ENCODE measurements at places on chromosomes 3 and 15.

DNA sequence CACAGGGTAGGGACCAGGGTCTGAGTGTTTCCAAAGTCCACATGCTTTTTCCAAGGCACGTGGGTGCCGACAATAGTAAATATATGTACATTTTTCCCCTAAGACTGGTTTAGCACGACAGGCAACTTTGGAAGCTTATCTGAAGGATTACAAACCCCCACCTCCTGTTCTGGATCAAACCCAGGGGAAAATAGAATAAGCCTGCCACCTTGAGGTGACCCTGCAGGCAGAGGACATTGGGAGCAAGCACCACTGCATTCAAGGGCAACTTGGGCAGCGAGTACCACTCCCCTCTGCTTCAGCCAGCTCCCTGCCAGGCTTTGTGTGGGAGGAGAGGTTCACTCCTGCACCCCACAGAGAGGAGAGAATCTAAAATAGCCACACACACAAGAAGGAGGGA, 44.8 kb downstream of the KBTBD12 start:
- no peak for DNase-seq

GRCh38 chr15:65132878-65133547, 595 bp downstream of the PDCD7 start:
- DNase-seq: no peak

- DNase-seq: no peak
Measured at GRCh38 chr3:20669184-20669583, 483.2 kb upstream of the SGO1 start.

- DNase-seq: no peak
Measured at GRCh38 chr3:60277361-60277800, 973.9 kb downstream of the FHIT start.

- DNase-seq: no peak
Measured at GRCh38 chr3:158953131-158953530, 151.3 kb downstream of the MFSD1 start.

- no peak for DNase-seq
Measured at GRCh38 chr3:2099028-2099671, 484 bp downstream of the CNTN4 start.

GRCh38 chr15:90774731-90775514, 57.8 kb downstream of the BLM start:
- DNase-seq: no peak

DNA sequence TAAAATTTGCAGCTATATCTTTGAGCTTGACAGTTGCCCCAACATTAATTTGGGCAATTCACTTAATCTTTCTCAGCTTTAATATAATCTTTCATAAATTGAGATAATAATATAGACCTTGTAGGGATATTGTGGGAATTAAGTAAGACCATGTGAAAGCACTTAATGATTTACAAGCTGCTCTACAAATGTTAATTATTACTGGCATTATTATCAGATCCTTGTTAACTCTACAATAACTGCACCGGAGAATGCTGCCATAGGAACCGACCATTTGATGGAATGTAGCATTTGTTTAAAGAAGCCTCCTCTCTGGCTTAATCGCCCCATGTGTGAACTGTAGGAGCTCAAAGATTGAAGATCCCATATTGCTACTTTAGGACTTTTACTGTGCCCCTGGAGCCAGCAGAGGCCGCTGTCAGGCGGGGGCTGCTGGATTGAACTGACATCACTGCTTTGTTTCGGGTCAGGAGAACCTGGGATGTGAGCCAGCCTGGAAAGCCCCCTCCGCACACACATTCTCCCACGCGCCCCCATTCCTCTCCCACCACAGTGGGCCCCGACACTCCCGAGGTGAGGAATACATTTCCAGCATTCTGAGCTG, 154.2 kb upstream of the TNIK start:
- DNase-seq: no peak

DNA sequence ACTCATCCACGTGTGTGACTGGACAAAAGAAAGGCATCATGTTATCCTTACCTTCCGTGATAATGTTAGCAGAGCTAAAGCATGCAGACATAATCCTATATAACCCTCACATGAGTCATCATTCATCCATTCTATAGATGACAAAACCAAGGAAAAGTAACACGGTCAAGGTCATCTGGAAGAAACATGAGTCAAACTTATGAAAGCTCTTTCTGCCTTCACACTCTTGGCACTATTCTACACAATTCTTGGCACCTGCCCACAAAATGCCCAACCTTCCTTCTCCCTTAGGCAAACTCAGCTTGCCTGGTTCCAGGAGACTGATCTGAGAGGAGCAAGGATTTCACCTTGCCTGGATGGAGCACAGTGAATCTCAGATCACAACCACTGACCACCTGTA, 66.9 kb downstream of the PRICKLE2 start:
- DNase-seq: no peak

DNA sequence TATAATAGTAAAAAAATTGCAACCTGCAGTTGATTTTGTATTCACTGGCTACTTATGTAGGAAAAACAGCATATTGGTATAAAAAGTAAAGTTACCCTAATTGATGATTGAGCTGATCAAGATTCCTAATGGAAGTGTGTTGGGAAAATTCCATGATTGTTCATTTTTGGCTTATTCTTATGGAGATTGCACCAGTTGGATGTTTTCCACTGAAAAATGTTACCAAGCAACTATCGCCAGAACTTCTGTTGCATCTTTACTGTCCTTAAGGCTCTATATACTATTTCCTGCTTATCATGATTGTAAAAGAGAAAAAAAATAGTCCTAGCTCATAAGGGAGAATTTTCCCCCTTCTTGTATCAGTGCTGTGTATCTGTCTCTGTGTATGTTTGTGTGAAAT, 48.6 kb downstream of the SLC25A26 start:
- no peak for DNase-seq

DNA sequence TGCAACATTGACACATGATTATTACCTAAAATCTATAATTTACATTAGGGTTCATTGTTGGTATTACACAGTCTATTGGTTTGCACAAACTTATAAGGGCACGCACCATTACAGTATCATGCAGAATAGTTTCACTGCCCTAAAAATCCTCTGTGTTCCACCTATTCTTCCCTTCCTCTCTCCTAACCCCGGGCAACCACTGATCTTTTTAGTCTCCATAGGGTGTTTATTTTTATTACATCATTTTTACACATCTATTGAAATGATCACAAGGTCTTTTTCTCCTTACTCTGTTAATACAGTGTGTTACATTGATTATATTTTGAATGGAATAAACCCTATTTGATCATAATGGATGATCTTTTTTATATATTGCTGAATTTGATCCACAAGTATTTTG, 15.5 kb upstream of the ECT2 start:
- no peak for DNase-seq

GRCh38 chr15:36814708-36815107, 235.3 kb downstream of the CDIN1 start:
- no peak for DNase-seq

- no peak for DNase-seq
Measured at GRCh38 chr15:39317225-39317624, 263.7 kb upstream of the THBS1 start.

GRCh38 chr15:49721091-49721490, 100.2 kb downstream of the DTWD1 start:
- no peak for DNase-seq

DNA sequence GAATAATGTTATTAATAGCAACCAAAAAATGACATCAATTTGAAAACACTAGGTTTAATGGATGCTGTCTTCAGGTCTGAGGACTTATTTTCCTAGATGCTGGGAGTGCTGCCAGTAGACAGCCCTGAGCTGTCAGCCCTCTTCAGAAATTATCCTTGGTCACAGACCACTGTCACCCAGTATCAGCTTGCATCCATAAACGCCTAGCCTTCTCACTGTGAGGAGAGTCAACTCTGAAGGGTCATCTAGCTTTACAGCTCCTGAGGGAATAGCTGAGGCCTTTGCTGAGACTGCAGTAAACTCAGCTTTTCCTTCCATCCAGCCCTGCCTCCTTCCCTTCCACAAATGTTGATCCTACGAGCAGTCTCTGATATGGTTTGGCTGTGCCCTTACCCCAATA, 19.4 kb upstream of the MNS1 start:
- DNase-seq: no peak

Data from activated CD4-positive, alpha-beta T cell treated with anti-CD3 and anti-CD28 coated beads, Interleukin-2, amount 50 U/mL, for 4 hours (primary cell).